ENCODE measurements at places on chromosomes 13 and 19.
A peak's percentile ranks its signal among the peaks of the same experiment; 100 is the strongest.

DNA sequence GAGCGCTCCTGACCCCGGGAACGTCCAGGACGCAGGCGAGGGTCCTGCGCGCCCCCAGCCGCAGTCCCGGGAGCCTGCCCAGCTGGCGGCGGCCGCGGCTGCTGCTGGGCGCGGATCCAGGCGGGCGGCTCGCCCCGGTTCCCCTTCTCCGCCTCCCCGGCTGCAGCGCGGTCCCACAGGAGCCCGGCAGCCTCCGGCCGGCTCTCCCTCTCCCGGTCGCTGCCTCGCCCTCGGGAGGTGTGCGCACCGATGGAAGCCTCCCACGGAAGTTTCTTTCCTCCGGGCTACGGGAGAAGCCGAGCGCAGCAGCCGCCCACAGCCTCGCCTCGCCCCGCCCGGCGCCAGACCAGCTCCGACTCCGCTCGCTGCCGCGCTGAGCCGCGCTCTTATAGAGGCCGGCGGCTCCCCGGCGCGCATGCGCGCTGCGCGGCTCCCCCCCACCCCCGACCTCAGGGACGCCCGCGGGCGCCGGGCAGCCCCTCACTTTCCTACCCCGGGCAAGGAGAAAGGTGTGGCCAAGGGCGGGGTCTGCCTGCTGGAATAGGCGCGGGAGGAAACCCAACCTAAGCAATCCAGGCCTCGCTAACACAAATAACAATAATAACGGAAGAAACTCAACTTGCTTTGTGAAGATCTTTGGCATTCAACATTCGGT lies at the start of gene SHISA2:
TSS of gene SHISA2 (minus strand) at position 360 of the 655 bp plus-strand sequence. CDS start 1,041 bp downstream, outside the sequence.
- peak; percentile 15 for DNase-seq

DNA sequence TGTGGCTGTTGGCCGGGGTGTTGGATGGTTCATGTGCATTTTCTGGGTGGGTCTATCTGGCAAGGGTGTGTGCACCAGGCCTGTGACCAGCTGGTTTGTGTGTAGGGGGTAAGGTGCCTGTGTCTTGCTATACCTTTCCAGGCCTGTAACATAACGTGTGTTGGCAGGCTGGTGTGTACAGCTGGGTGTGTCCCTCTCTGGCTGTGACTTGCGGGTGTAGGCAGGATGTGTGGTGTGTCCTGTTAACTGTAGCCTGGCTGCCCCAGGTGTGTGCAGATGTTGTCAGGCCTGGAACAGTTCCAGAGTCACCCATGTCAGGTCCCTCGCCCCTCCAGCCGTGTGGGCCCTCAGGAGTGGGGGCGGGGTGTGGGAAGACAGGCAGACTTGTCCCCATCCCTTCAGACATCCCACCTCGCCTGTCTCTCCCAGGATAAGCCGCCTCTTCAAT lies 9.8 kb downstream of the KCTD15 start:
- no peak for DNase-seq

GRCh38 chr13:29511980-29512379 lies 83.5 kb downstream of the SLC7A1 start:
- no peak for DNase-seq

GRCh38 chr13:71672512-71672911 lies 194.5 kb downstream of the DACH1 start:
- DNase-seq, result no peak

- no peak for DNase-seq
Observed at GRCh38 chr19:42498169-42498757, 30.0 kb downstream of the CEACAM1 start.

DNA sequence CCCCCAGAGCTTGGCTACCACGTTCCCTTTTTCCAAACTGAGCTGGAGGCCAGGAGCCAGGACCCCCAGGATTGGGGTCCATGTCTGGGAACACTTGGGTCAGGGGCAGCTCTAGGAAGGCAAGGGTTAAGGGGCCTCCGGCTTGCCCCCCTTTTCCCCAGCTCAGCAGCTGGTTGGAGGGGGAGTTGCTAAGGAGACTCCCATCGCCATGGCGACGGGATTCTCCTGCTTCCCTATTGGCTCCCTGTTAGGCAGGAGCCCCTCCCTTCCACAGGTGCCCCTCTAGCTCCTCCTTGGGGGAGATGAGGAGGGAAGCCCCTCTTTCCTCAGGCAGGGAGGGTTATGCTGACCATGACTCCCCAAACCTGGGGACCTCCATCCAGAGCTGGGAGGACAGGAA lies 33.9 kb downstream of the PDE4A start:
- no peak for DNase-seq

DNA sequence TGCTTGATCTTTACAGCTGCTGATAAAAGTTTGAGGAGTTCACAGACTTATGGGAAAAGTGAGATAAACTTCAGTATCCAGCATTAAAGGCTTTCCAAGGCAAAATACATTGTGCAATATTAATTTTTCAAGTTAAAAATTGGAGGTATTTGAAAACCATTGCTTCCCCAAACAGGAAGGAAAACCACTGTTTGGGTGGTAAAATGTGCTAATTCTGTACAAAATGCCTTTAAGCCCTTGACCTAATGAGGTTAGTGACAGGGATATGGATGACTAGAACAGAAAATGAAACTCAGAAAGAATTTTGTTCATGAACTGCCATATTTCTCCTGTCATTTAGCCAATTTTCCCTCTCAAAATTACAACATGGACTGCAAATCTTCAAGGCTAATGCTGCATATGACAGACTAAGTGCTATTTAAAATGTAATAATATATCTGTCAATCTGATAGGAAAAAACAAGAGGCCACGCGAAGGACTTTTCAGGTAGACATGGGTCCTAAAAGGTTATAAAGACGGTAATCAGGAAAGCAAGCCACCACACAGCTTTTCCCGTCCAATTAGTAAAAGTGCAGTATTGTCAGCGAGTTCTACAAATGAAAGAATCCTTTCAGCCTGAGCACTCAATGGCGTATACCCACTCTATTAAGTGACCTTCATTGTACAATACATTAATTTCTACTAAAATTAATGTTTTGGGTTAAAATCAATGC lies 212.8 kb downstream of the ENOX1 start:
- DNase-seq, result no peak

DNA sequence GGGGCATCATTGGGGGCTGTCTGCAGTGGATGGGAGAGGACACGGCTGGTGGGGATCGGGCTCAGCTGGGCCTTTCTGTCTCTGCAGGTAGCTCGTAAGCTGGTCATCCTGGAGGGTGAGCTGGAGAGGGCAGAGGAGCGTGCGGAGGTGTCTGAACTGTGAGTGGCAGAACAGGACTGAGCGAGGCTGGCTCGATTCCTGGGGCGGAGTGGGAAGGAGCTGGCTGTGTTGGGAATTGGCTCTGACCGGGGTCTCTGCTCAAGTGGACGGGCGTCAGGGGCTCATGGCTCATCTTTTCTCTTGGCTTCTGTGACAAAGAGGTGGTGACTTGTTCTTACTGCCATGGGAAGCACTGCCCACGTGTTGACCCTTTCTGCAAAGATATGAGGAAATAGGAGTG lies 11.6 kb downstream of the TPM4 start:
- no peak for DNase-seq

GRCh38 chr19:677601-678436 lies 1.6 kb downstream of the FSTL3 start:
- DNase-seq, result no peak

- DNase-seq, result no peak
Observed at GRCh38 chr19:17860993-17861360, 1.3 kb downstream of the RPL18A start.

DNA sequence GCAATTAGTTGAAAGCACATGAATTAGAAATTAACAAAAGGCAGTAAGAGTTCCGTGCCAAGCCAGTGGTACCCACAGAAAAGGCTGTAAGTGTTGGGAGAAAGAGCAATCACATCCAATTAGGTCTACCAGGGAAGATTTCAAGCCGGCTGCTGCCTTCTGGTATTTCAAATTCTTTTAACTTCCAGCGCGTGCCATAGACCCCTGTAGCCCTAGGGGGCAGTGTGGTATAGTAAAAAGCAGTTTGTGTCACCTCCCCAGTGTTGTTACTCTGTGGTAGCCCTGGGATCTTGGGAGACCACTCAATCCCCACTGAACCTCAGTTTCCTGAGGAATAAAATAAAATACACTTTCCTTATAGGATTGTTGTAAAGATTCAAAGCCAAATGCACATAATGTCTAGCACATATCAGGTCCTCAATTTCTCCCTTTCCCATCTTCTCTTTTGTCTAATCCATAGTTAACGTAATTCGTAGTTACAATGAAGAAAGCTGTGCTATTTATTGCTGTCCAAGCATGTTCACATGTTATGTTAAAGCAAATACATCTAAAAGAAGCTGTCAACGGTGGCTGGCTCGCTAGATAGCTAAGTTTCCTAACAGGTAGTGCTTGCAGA lies 230.2 kb downstream of the TDRD3 start:
- no peak for DNase-seq

DNA sequence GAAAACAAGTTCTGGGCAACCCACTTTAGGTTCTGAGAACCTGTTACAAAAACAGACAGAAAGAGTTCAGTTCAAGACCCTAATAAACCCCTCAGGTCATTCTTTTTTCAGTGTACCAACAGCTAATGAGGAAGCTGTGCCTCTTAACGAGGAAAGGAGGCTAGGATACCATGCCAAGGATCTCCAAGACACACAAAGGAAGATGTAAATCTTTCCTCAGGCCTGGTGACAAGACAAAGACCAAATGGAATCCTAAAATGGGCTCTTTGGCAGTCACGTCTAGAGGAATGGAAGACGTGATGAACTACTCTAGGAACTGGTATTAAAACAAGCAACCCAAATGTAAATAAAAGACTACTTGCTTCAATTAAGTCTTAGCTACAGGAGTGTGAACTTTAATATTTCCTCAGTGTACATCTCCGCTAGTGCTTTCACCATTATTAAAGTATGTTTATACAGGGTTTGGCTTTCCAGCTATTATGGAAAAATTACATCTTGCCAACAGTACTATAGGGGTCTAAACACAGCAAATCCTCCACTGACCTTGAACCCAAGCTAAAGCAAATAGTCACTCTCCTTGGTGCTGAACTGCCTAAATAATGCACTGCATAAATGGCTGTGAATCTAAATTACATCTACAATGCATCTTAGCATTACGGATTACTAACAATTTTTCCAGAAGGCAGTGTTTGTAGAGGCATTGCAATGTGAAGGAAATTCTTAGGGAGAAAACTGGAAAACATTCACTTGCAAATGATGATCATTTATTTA lies 42.3 kb downstream of the ENOX1 start:
- DNase-seq, result no peak

DNA sequence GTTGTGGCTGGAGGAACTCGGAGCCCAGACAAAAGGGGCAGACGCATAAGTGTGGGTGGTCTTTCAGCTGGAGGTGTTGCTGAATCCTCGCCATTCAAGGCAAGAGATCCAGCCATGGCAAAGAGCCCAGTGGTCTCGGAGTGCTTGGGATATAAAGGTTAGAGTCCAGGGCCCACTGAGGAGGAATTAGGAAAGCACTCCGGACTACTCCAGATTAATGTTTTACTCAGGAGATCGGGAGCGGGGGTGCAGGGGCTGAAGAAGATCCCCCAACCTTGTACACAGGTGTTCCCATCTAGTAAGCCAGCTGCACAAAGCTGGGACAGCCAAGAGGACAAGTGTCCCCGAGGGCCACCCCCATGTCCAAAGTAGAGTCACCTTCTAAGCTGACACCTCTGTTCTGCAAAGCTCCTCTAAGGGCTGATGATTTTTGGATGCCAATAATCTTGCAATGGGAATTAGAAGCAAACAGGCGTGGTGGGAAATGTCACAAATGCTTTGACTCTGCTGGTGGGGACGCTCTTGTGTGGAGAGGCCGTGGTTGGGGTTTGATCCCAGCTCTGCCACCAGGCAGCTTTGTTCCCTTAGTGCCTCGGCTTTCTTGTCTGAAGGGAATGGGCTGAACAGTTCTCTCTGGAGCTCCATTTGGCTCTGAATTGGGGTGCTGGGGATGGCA lies 194.3 kb upstream of the SOX1 start:
- no peak for DNase-seq

DNA sequence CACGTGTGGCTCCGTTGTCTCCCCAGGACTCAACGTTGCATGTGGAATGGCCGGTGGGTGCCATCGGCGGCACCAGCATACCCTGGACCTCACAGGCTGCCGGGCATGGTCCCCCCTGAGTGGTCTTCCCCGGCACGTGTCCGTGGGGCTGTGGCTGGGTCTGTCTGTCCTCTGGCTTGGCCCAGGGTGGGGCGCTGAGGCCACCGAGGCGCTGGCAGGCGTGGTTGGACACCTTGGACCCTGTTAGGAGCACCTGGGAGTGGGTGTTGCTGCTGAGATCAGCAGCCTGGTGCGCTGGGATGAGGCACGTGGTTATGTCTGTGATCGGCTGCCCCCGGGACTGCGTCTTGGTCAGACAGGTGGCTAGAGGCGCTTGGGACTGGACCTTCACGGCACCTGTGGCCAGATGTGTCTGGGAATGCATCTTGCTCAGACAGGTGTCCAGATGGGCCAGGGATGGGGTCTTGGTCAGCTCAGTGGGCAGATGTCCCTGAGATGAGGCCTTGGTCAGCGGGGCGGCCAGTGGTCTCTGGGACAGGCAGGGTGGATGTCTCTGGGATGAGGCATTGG lies 9.2 kb downstream of the IQCN start:
- DNase-seq, result no peak

GRCh38 chr19:37975071-37975470 lies 68.1 kb downstream of the SIPA1L3 start:
- DNase-seq, result no peak

DNA sequence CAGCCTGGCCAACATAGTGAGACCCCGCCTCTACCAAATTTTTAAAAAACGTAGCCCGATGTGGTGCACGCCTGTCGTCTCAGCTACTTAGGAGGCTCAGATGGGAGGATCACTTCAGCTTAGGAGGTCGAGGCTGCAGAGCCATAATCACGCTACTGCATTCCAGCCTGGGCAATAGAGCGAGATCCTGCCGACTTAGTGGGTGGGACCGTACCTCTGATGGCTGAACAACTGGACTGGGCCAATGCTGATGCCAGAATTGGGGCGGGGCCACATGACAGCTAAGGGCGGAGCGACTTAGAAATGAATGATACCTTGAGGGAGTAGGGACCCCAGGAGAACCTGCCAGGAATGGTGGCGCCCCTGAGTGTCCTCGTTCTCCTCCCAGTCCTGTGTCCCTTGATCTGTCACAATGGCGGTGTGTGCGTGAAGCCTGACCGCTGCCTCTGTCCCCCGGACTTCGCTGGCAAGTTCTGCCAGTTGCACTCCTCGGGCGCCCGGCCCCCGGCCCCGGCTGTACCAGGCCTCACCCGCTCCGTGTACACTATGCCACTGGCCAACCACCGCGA lies 3.6 kb downstream of the LTBP4 start:
- no peak for DNase-seq

- no peak for DNase-seq
Observed at GRCh38 chr19:35041548-35042055, at the start of gene HPN. HPN (plus strand) TSS chr19:35041721; CDS start chr19:35042507, 786 bp downstream.

GRCh38 chr13:111642156-111642767 lies 321.8 kb downstream of the TEX29 start:
- no peak for DNase-seq

GRCh38 chr19:18785179-18786124 lies 5.7 kb downstream of the COMP start:
- peak; percentile 41 for DNase-seq

GRCh38 chr13:27012482-27013197 lies 159.0 kb downstream of the USP12 start:
- DNase-seq, result no peak

GRCh38 chr19:18440415-18440877 lies 2.5 kb upstream of the ISYNA1 start:
- no peak for DNase-seq

- no peak for DNase-seq
Observed at GRCh38 chr13:22095794-22096193, 424.9 kb downstream of the FGF9 start.

Measured in activated T-helper 1 cell treated with anti-CD3 and anti-CD28 coated beads, Interleukin-12 subunit alpha, Interleukin-12 subunit beta, Interleukin-2, Interleukin-4 antibody, amounts not matched to agents 30 ng/mL and 10 ng/mL and 1 ng/mL, durations not matched to agents 14 hours and 24 hours and 36 hours (primary cell).